ENCODE measurements at places on chromosomes 3 and 15.

- DNase-seq, result peak; percentile 62
These were observed 445.1 kb downstream of the MECOM start for GRCh38 chr3:169218314-169218983.

- DNase-seq, result no peak
These were observed 16.4 kb downstream of the EFCC1 start for GRCh38 chr3:129017484-129017899.

DNA sequence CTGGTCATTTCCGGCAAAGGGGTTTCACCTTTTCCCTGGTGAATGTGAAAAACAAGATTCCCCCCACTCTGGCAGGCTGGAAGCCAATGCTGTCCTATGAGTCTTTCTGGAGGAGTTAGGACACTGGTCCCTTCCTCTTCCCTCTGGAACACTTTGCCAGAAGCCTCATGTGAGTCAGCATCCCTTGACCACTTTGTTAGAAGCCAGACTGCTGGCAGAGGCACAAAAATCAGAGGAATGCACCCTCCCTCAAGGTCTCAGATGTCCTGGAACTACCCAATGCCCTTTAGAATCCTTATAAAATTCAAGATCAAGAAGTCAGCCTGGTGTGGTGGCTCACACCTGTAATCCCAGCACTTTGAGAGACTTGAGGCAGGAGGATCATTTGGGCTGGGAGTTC, 26.6 kb downstream of the ITGB5 start:
- no peak for DNase-seq

- DNase-seq, result no peak
These were observed 580.2 kb downstream of the NLGN1 start for GRCh38 chr3:173977747-173978146.

- no peak for DNase-seq
These were observed 22.3 kb upstream of the CFAP161 start for GRCh38 chr15:81111510-81112470.

GRCh38 chr3:23704298-23704697, 101.5 kb upstream of the UBE2E1 start:
- no peak for DNase-seq

GRCh38 chr3:25120665-25121064, 307.4 kb upstream of the RARB start:
- no peak for DNase-seq

DNA sequence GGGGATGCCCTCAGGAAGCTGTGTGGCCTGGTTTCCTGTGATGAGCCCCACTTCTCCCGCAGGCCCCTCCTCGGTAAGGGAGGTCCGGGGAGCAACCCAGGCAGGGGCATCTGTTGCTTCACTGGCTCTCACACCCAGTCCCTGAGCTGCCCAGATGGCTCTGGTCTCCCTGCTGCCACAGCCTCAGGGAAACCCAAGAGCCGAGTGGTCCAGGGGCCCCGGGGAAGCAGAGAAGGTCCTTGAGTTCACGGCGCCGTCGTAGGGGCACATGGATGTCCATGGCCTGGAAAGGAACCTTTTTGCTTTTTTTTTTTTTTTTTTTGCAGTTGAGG, 13.3 kb upstream of the LRRC15 start:
- DNase-seq, result no peak

DNA sequence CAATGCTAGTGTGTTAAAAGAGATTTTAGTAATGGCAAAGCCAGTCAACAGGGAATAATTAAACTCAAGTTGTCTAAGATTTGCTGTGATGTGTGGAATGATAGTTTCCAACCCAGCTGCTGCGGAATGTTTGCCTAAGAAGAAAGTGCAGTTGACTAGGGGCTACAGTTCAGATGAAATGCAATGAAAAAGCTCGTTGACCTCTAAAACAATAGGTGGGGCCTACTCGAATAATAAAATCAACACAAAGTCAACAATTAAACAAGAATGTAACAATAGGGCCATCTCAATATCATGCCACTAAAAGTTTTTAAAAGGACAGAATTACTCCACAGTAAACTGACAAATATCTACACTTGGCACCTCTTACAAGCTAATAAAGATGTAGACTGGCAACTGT, 484.2 kb downstream of the MECOM start:
- no peak for DNase-seq

- DNase-seq, result no peak
These were observed 73.1 kb upstream of the SPATA12 start for GRCh38 chr3:56987238-56987895.

GRCh38 chr3:36877930-36878685, 66.7 kb downstream of the TRANK1 start:
- no peak for DNase-seq

DNA sequence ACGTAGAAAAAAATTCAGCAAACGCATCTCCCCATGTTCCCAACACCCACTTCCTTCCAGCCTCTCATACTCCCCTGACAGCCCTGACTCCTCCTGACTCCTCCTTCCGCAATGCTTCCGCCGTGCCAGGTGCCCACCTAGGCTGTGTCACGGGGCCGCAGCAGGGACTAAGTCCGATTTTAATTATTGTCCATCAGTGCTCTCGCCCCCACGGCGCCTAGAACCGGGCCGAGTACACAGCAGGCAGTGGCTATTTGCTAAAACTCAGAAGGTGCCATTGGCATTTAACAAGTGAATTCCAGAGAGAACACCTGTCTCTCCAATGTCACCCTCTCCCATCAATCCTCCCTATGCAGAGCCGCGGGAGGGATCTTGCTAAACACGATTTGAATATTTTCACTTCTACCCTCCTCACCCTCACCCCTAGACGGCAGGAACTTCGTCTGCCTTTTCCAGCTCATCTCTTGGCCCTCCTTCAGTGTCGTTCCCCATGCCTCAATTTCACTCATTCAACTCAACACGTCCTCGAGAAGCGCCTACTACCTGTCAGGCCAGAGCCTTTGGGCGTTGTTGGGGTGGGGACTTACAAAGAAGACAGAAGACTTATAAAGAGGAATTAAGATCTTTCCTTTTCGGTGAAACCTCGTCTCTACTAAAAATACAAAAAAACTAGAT, 11.5 kb upstream of the SHF start:
- peak; percentile 60 for DNase-seq

- no peak for DNase-seq
These were observed 21.8 kb downstream of the ST3GAL6 start for GRCh38 chr3:98784666-98785600.
